Small intestine (tissue), 16 donors: ENCODE measurements at places on chromosomes 2 and 18.
A peak's percentile ranks its signal among the peaks of the same experiment; 100 is the strongest.

DNA sequence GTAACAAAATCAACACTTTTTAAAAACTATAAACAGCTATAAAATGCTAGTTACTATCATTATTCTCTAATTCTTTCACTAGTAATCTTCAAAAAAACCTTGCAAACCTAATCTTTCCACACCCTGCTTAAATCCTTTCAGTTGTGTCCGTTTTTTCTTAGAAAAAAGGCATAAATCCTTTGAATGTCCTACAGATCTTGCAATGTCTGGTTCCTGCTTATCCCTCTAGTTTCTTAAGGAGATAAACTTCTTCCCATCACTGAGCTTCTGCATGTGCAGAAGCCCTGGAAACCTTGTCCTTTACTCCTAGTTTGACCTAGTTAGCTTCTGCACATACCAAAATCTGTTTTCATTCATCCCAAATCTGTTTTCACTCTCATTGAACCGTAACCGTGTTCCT is 1.3 kb upstream of the PNO1 start:
- DNase-seq: no peak

DNA sequence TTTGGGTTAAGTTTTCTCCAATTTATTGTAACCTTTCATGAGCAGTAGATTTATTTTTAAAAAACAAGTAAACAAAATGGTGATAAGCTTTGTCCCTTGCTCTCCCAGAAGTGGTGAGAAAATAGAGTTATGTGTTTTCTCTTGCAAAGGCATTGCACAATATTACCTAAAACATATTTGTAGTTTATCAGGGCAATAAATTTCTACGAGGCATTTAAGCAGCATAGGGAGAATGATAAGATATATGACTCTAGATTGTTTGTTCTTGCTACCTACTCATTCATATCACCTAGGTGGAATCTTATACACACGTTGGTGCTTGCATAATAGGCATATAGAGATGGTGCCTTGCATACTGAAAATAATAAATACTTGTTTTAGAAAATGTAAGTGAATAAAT is 201.7 kb downstream of the MYO1B start:
- peak; percentile 85 for DNase-seq

DNA sequence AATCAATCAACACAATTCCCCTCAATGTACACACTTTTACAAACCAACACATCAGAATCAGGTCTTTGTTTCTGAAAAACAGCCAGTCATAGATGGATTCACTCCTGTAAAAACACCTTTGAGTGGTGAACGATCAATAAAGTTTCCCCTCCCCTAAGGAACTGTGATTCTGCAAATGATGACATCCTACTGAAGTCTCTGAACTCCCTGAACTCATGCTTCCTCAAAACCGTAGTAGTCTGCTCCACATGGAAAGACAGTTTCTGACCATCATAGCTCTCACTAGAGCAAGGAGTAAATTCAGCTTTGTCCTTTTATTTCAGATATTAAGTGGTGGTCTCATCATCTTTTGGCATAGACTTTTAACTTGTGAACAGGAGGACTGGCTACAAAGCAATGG is 43.5 kb upstream of the ACTR3 start:
- DNase-seq: no peak

DNA sequence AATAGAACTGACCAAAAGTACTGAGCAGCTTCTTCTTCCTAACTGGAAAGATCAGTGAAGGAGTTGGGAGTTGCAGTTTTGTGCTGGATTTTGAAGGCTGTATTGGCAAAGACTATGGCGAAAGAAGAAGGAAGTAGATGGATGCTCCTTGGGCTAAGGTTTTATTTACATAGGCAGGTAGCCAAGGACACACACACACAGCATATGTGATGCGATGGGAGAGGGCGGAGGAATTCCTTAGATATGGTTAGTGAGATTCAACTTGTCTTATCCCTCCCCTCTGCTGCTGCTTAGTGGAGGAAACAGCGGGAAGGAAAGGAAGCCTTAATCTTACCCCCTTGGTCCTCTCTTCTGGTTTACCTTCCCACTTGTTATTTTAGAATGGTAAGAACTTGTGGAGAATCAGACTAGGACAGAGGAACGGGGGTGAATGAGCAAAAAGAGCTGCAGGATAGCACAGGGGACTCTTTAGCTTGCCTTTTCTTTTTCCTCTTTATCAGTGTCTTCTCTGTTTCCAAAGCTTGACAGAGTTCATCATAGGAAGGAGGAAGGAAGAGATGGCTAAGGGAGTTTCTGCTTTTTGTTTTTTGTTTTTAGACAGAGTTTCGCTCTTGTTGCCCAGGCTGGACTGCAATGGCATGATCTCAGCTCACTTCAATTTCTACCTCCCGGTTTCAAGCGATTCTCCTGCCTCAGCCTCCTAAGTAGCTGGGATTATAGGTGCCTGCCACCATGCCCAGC is 87.9 kb downstream of the OSBPL6 start:
- DNase-seq: peak; percentile 94

GRCh38 chr2:108436976-108437375 is 12.0 kb upstream of the GCC2 start:
- no peak for DNase-seq
